DMS53 (cell line): ENCODE measurements at places on chromosomes 1 and 21.
A peak's percentile ranks its signal among the peaks of the same experiment; 100 is the strongest.

GRCh38 chr21:37593740-37594471 is 227.3 kb downstream of the DYRK1A start:
- DNase-seq: no peak

GRCh38 chr1:22018583-22019559 is 17.4 kb downstream of the CELA3A start:
- peak; percentile 18 for DNase-seq

- DNase-seq: no peak
Observed at GRCh38 chr1:98688110-98688739, 26.7 kb downstream of the SNX7 start.

- DNase-seq: no peak
Observed at GRCh38 chr1:91556556-91556955, 55.9 kb downstream of the CDC7 start.

DNA sequence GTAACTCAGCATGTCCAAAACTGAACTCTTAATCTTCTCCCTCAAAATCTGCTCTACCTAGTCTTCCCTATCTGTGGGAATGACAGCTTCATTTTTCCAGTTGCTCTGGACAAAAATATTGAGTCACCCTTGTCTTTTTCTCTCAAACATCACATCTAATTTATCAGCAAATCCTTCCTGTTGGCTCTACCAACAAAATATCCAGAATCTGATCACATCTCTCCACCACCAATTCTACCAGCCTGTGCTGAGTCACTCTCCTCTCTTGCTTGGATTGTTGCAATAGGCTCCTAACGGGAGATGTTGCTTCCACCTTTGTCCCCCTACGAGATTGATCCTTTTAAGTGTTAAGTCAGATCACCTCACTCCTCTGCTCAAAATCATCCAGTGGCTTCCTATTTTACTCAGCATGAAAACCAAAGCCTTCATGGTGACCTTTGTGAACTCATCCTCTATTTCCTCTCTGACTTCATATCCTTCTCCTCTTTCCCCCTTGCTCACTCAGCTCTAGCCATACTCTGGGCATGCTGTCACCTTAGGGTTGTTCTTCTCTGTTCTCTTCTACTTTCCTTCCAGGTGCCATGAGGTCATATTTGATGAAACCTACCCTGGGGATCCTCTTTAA is 21.5 kb upstream of the SMYD2 start:
- DNase-seq: peak; percentile 60

DNA sequence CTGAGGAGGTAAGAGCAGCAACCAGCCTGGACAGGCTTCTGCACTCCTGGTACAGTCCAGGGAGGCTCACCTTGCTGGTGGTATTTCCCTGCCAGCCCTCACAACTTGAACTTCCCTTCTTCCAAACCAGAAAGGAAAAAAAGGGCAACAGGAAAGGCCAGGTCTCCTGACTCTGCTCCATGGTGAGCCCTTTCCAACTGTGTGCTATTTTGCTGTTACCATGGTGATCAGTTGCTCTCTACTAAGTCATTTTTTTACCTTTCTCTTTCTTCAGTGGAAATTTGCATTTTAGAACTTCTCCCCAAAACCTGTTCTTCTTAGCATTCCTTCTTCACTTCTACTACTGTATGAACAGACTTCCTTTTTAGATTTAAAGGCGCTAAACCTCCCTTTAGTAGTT is 164.3 kb downstream of the GRIK1 start:
- DNase-seq: peak; percentile 44

DNA sequence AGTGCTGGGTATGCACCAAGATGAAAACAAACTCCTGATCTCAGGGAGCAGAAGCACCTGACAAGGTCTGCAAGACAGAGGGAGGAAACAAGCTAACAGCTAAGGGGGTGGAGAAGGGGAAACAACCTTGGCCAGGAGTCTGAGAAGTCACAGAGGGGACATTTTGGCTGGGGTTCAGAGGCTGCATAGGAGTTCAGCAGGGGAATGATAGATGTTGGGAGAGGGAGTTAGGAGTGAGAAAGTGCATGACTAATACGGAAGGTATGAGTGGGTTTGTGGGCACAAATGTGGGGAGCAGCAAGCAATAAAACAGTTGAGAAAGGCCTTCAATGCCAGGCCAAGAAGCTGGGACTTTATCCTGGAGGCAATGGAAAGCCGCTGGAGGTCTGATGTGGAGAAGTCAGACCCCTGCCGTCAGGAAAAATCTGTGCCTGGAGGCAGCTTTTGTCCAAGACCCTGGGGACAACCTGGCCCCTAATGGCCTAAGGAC is 16.4 kb downstream of the EPHA2 start:
- DNase-seq: no peak

DNA sequence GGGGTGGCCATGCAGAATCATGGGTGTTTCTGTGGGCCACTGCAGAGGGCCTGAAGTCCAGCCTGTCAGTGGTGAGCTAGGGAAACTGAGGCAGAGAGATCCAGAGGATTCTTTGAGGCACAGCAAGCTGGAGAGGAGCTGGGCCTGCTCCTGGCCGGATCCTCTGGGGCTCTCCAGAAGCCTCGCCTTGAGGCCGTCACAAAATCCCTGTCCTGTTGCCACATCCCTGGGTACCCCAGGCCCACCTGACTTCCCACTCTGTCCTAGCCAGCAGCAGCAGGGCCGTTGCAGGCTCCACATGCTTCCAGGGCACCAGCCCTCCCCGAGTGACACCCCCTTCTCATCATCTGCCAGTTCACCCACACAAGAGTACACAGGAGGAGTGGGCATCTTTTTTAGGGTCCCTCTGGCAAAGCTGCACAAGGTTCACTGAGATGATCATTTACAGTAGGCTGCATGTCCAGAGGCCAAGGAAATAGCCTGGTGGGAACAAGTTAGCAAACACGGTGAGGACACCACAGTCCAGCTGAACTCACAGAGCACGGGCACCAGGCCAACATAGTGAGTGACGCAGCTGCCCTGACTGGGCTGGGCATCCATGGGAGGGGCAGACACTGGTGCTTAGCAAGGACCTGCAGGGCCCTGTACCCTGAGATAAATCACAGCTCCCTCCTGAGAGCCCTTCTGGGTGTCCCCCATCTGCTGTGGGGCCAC is 25.1 kb upstream of the TSPEAR start:
- peak; percentile 94 for DNase-seq

GRCh38 chr1:236685205-236685916 is 938 bp upstream of the ACTN2 start:
- DNase-seq: peak; percentile 30

DNA sequence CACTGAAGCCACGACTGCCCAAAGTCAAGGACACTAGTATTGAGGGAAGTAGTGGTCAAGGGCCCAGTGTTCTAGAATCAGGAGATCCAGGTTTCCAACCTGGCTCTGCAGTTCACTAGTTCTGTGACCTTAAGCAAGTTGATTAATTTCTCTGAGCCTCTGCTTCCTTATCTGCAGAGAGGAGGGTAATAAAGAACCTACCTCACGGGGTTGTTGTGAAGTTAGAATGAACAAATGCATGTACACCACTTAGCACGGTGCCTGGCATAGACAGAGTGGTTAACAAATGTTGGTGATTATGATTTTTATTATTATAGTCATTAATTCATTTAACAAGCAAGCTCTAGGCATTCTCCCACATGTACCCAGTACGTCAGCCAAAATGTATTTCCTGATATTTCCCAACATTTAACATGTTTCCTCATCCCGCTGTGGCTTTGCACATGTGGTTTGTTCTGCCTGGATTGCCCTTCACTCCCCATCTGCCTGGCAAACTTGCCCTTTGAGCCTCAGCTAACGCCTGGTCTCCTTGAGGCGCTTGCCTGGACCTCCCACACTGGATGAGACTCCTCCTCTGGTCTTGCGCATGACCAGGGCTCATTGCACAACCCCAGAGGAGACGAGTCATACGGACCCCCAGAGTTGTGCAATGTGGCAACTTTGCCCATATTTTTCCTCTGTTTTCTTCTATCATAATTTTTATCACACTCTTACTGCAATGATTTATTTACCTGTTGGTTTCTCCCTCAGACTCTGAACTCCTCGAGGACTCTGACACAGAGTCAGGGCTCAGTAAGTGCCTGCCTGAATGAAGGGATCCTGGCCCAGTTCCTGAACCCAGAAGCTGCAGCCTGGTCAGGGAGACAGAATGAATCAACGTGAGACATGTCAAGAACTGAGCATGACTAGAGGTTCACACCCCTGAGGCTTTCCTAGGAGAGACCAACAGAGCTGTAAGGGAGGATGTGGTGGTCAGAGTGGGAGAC is 20.7 kb upstream of the MFSD2A start:
- no peak for DNase-seq

DNA sequence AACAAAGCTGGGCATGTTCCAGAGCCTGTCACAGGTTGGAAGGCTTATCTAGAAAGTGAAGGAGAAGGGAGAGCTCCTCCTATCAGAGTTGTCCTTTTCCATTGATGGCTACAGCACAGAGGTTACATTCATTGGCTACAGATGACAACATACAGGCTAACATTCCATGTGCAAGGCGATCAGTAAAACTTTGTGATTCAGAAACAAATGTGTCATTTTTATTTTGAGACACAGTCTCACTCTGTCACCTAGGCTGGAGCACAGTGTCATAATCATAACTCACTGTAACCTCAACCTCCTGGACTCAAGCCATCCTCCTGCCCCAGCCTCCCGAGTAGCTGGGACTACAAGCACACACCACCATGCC is 32.6 kb downstream of the TRIM67 start:
- DNase-seq: no peak

- peak; percentile 74 for DNase-seq
Observed at GRCh38 chr1:201481004-201481380, 12.0 kb upstream of the PHLDA3 start.

DNA sequence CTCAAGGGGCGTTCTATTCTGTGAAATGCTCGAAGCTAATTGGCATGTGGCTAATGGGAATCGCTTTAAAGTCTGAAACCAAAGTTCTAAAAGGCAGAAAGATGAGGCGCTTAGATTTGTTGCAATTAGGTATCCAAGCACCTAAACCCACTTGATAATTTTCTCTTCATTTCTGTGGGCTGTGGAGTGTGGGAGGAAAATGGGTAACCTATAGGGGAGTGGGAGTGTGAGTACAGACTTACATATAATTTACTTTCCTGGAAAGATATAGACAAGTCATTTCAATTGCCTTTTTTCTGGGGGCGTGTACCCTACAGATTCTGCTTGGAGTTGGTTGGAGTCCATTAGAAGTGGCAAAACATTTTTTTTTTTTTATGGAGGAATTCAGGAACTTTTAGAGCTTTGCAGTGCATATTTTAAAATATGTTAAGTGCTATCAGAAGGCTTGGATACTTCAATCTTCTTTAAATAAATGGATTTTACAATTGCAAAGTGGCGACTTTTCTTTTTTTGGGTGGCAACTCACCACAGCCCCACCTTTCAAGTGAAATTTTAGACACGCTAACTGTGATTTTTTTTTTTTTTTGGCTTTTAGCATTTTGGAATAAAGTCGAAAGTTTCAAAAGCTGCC is 254.5 kb downstream of the CAMTA1 start:
- DNase-seq: no peak

DNA sequence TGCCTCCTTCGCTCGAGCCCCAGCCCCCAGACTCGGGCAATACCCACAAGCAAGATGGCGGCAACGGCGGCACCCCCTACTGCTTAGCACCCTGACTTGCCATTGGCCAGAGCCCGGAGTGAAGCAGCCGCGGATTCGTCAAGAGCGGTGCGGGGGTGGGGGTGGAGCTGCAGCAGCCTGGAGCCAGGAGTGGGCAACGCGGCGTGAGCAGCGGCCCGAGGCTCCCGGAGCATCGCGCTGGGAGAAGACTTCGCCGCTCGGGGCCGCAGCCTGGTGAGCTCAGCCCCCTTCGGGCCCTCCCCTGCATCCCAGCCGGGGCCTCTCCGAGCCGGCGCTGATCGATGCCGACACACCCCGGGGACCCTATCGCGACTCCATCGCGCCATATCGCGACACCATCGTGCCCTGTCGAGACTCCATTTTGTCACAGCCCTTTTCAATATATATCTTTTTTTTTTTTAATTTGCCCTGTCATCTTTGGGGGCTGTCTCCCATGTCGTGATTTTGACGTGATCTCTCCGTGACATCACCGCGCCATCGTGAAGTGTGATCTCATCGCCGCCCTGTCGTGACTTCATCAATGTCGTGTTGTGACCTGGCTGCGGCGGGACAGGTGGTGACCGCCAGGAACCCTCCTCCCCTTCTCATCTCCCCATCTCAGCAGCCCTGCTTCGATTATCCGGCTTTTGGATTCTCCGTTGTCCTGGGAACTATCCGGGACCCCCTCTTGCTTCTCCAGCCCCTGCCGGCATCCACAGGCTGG is at the start of gene NCDN:
Gene NCDN, plus strand, starts transcription at position 189 of the 763 bp plus-strand sequence. Its CDS starts 392 bp downstream, at position 581.
- peak; percentile 99 for DNase-seq

DNA sequence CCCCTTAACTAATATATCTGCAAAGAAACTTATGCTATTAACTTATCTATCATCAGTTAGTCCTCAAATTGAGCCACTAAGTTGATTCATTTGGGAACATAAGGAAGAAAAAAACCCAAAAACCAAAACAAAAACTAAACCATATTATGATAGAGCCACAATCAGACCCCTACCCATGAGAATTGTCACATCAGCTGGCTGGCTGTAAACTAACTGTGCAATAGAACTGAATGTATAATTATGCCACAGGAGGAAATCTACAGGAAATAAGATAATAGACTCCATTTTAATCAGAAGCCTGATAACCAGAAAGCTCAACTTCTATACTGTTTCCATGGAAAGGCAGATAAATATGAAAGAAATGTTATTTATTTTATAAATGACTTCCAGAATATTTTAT is 110.0 kb downstream of the RGL1 start:
- DNase-seq: no peak

DNA sequence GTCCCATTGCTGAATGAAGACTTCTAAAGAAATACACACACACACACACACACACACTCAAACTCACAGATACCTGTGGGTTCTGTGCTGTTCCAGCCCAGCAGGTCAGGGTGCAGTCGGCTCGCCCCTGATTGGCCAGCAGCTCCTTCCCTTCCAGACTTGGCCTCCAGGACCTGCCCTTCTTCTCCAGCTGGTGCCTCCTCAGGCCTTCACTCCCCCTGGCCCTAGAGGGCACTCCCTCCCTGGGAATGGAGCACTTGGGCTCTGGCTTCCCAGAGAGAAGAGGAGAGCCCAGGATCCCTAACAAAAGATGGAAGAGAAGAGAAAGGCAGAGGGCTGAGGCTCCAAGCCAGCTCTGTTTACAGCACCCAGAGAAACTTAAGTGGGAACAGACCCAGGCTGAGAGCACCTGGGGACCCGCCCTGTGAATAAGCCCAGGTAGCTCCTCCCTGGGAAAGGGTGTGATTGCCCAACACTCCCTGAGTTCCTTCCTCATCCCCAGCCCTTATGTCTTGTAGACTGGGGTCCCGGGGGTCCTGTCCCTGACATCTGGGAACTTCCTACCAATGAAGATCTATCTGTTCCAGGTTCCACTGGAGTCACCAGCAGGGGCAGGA is at the start of gene PGLYRP3:
Gene PGLYRP3, minus strand, starts transcription at position 383 of the 617 bp plus-strand sequence. CDS start 2,287 bp downstream, outside the sequence.
- no peak for DNase-seq

GRCh38 chr21:37627561-37627960 is 261.0 kb downstream of the DYRK1A start:
- DNase-seq: no peak

GRCh38 chr1:12125422-12126355 is 41.1 kb upstream of the TNFRSF1B start:
- DNase-seq: peak; percentile 17

DNA sequence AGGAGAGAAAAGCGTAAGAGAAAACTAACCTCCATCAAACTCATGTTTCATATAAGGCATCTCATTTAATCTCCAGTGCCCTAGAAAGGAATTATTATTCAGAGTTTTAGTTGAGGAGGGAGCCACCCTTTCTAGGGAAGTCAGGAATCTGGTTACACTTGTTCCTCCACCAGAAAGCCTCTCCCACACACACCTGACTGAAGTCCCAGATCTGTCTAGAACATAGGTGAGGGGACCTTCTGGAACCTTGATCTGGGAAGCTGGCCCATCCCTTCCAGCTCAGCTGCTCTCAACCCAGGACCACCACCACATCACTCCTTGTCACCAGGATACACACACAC is 1.9 kb upstream of the DENND2D start:
- peak; percentile 35 for DNase-seq
